Spinal cord (tissue), 10 donors: ENCODE measurements at places on chromosomes 2 and 18.
A peak's percentile ranks its signal among the peaks of the same experiment; 100 is the strongest.

GRCh38 chr18:61551586-61551985 lies 218.4 kb downstream of the CDH20 start:
- peak; percentile 64 for DNase-seq

- DNase-seq = no peak
Measured at GRCh38 chr18:48217258-48218250, 191.6 kb downstream of the ZBTB7C start.

GRCh38 chr2:80291656-80292055 lies 12.9 kb downstream of the LRRTM1 start:
- no peak for DNase-seq

- DNase-seq = no peak
Measured at GRCh38 chr2:162967147-162967546, 128.6 kb upstream of the KCNH7 start.

DNA sequence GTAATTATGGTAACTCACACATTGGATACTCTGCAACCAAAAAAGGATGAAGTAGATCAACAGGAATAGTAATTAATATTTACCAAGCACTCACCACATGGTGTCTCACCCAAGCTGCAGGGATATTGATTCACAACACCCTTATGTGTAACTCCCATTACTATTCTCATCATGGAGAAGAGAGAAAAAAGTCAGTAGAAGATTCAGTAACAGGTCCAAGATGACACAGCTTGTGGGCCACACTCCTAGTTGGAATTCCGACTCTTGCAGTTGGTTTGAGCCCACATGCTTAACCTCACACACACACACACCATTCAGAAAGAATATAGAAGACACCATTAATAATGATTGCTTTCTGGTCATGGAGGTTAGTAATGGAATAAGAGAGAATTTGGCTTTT lies 1.7 kb upstream of the MLPH start:
- DNase-seq = no peak

- peak; percentile 48 for DNase-seq
Measured at GRCh38 chr2:138780446-138780880, 273 bp upstream of the NXPH2 start.

DNA sequence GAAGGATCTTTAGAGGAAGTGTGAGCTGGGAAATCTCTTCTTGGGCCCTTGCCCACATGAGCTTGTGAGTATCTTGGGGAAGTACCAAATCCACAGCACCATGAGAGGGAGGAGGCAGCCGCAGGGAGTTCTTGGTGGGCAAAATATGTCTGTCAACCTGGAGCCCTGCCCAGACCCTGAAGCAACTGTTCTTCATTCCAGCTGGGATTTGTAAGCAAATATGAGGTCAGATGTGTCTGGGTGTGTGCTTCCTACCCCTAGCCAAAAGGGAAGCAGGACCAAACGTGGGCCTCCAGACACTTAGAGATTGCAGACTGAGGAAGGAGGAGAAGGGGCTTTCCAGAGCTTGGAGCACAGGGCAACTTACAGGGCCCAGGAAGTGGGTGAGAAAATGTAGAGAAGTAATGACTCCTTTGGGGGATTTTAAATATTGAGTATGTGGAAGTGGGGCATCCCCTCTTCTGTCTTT lies 41.9 kb downstream of the TMEM247 start:
- no peak for DNase-seq

DNA sequence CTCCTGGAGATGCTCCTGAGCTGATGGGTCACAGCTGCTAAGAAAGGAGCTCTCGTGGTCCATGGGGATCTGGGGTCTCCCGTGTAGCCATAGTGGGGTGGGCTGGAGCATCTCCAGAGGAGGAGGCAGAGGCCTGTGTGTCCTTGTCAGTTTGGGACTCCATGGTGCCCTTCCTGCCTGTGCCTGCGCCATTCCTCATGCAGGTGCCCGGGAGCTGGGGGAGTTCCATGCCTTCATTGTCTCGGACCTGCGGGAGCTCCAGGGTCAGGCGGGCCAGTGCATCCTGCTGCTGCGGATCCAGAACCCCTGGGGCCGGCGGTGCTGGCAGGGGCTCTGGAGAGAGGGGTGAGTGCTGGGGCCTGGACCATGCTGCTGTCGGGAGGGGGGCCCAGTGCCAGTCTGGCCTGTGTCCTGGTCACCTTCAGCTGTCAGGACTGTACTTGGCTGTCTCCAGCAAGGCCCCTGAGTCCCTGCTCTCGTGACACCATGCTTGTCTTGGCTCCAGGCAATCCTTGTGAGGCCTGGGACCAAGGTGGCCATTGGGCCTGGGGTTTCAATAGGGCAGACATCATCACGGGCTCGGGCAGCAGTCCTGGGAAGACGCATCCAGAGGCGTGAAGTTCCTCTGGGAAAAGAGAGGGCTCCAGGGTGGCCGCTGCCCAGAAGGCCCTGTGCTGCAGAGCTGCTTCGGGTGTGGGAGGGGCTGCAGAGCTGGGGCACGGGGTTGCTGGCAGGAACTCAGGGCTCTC lies 7.3 kb downstream of the CAPN10 start:
- no peak for DNase-seq

DNA sequence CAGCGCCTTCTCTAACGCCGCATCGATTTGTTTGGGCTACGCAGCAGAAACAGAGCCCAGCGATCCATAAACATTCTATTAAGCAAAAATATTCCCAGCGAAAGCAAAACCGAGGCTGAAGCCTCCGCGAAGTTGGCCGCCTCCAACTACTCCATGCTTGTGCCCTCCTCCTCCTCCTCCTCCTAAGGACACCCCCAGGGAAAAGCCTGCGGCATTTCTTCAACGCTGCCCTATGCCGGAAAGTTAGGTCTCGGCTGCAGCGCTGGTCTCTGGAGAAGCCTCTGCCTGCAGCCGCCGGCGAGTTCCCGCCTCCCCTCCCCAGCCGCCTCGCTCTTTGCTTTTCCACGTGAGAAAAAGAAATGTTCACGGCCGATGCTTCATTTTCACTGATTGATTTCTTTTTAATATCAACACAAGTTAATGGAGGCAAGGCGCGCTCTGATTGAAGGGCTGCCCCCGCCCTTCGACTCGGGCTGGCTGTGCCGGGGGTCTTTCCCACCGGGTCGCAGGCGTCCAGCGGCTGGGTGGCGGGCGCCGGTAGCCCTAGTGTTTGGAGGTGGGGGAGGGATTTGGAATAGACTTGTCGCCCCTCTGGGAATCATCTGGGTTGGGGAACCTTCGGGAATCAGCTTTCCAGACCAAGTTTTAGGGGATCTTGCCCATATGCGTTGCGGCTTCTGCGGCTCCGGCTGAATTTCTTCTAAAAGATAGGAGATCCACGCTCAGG lies 3.9 kb downstream of the NRP2 start:
- peak; percentile 68 for DNase-seq

- DNase-seq = no peak
Measured at GRCh38 chr2:4219571-4219970, 516.2 kb downstream of the DCDC2C start.

GRCh38 chr18:52546686-52547346 lies 206.8 kb downstream of the DCC start:
- no peak for DNase-seq

GRCh38 chr18:56807901-56808300 lies 156.7 kb downstream of the WDR7 start:
- no peak for DNase-seq
